ENCODE measurements at places on chromosomes 2 and 18.
A peak's percentile ranks its signal among the peaks of the same experiment; 100 is the strongest.

DNA sequence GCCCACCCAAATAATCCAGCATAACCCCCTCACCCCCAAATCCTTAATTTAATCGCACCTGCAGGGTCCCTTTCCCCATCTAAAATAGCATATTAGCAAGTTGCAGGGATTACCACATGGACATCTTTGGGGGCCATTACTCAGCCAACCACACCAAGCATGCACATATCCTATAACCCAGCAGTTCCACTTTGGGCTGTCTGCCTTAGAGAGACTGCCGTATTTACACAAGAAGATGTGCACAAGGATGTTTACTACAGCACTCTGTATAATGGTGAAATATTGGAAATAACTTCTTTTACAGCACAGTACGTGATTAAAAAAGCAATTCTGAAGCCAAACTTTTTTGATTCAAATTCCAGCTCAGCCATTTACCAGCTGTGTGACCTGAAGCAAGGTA, 17.3 kb upstream of the LDLRAD4 start:
- no peak for DNase-seq

GRCh38 chr18:40060562-40060961, 1894.5 kb upstream of the PIK3C3 start:
- DNase-seq, result no peak

- DNase-seq, result peak; percentile 81
These were observed 648.5 kb downstream of the IRS1 start for GRCh38 chr2:226151157-226151556.

DNA sequence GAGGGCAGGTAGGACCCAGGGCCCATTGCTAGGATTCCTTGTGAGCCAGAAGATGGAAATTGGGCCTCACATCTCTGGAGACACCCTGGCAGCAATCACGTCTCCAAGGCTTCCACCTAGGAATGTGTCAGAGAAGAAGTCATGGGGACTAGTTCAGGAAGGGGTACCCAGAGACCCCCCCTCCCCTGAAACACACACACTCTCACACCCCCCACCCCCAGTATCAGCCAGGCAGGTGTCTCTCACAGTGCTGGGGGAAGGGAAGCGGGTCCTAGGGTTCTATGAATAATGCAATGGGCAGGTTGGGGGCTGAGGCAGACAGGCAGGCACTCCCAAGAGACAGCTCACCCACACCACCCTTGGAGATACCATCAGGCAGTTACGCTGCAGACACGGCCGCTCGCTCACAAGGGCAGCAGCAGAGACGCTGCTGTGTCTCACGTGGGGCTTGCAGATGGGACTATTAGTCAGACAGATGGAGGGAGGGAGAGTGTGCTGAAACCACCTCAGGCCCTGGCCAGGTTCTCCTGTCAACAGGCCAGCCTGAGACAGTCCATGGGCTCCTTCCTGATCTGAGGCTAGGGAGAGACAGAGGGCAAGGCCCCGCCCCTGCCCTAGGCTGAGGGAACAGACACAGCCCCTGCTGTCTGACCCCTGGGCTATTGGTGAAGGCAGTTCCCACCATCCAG, 134.6 kb downstream of the CYP26B1 start:
- DNase-seq, result no peak

DNA sequence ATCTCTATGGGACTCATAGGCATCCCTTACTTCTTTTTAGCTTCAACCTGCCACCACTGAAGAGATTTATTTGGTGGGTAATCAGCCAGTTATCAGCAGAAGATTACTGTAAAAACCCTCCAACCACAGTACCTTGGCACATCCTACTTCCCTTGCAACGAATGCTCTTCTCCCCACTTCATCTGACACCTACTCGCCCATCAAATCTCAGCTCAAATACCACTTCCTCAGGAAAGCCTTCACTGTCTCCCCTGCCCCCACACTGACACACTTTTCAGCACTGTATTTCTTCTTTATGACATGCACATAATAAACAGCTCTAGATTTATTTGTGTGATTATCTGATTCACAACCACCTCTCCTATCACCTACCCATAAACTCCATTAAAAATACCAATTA, 3.1 kb downstream of the KDSR start:
- DNase-seq, result no peak

DNA sequence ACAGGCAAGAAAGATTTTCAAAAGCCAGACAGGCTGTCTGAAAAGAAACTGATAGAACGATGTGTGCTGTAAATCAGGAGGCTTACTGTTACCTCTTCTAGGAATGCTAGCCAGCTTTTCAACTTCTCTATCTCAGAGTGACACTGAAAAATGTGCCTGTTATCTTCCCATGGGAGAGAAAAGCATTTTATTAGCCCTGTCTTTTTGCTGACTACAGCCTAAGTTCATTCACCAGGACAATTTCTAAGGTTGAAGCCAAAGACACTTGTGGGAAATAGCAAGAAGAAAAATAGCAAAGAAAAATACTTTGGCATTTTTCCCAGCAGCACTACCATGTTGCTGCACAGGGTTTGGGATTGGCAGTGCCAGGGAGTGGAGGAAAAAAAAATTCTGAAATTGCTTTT, 34.0 kb downstream of the ABCB11 start:
- DNase-seq, result no peak

DNA sequence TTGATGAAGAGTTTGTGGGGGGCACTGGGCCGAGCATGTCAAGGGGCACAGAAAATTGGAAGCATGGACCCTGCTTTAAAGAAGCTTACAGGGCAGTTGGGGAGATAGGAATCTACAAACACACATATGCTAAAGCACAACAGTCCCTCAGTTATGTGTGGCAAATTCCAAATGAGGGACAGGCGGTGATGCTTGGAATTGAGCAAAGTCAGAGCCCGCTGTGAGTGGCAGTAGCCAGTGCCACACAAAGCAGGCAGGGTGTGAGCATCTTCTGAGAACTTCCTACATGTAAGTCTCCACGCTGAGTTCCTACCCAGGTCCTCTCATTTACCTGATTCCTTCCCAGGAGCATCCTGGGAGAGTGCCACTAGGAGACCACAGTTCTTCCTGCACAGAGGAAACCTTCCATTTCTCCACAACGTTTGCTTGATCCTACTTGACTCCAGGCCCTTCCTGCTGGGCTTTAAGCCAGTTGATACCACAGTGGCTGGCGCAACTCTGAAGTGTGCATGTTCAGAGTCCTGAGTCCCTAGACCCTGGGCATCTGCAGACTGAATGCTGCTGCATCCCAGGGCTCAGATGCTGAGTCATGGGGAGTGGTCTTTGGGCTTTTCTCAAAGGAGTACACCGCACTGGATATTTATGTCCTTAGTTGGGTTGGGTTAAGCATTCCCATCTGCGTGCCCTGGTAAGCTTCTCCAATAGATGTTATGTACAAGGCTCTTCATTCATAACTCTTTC, 287.3 kb upstream of the REV1 start:
- no peak for DNase-seq

- DNase-seq, result no peak
These were observed 130.7 kb upstream of the FSIP2 start for GRCh38 chr2:185607945-185608344.

- no peak for DNase-seq
These were observed 82.5 kb upstream of the EML6 start for GRCh38 chr2:54640834-54641540.

DNA sequence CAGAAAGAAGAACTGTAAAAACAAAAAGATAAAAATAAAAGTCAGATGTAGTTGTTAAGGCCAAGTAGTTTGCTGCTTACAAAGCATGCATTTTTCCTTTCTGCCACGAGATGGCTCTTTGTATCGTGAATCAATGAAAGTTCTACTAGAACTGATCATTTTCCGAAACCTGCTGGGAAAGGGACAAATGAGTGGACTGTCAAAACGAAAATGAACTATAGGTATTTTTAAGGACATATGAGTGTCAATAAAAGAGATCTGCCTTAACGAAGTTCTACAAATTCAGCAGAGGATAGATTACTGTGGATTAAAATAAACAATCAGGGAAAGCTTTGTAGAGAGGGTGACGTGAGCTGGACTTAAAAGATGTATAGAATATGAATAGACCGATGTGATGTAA, 15.0 kb upstream of the ELOA2 start:
- DNase-seq, result peak; percentile 56

GRCh38 chr18:8695932-8696517, 9.3 kb upstream of the MTCL1 start:
- DNase-seq, result no peak

- DNase-seq, result no peak
These were observed 1.5 kb downstream of the TRMT61B start for GRCh38 chr2:28868611-28869010.

- DNase-seq, result peak; percentile 70
These were observed 5.5 kb upstream of the RNF144A start for GRCh38 chr2:6911721-6912120.

DNA sequence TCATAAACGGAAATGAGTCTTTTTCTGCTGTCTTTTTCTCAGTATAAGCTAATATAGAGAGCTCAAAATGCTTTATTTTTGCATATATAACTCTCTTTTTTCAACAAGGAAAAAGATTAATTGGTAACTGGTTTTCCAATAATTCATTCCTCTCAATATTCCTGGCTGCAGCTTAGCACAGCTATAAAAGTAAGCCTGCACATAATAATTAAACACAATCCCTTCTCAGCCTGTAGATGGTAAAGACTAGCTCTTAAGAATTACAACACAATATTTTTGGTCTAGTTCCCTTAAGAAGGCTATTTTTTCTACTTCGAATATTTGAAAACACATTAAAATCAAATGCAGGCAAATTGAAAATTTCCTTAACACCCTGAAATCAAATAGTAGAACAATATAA, 258.0 kb downstream of the DOK6 start:
- DNase-seq, result no peak

- DNase-seq, result peak; percentile 22
These were observed 63.9 kb upstream of the TANK start for GRCh38 chr2:161096336-161096735.

All from SK-MEL-5 (cell line).